Stimulated activated CD8-positive, alpha-beta memory T cell treated with anti-CD3 and anti-CD28 coated beads, Interleukin-2, amount 100 ng/mL, for 48 hours (primary cell): ENCODE measurements at places on chromosomes 6 and 20.
A peak's percentile ranks its signal among the peaks of the same experiment; 100 is the strongest.

DNA sequence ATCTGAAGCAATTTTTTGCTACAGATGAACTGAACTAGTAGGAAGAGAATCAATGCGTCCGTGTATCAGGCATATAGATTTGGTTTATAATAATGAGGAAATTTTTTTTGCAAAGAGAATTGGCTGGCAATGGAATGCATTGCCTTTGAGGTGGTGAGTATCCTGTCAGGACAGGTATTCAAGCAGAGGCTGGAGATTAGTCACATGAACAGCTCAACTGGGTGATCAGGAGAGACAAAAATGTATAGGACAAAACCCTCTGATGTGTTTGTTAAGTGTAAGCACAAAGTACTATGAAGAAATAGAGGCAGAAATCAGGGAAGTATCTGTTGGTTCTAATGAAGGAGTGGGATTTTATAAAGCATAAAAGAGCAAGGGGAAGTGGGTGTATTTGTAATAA lies 80.5 kb downstream of the ISM1 start:
- no peak for DNase-seq

- no peak for DNase-seq
Measured at GRCh38 chr6:45718131-45718530, 297.5 kb downstream of the CLIC5 start.

DNA sequence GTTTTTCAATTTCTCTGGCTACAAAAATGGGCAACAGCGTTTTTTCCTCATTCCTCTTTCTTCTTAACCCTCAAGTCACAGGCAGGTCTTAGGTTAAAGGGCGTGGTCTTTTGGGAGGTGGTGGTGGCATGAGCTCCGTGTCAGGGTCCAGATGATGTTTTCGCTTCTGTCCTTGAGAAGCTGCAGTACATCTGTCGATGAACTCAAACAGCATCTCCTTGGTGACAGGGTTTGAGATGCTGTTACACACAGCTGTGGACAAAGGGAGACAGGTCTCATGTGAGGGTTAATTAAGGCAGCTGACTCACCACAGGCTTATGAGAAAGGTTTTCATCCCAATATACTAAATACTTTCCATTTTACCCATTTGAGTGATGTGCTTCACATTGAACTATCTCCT lies 350.8 kb downstream of the RNGTT start:
- DNase-seq: no peak

DNA sequence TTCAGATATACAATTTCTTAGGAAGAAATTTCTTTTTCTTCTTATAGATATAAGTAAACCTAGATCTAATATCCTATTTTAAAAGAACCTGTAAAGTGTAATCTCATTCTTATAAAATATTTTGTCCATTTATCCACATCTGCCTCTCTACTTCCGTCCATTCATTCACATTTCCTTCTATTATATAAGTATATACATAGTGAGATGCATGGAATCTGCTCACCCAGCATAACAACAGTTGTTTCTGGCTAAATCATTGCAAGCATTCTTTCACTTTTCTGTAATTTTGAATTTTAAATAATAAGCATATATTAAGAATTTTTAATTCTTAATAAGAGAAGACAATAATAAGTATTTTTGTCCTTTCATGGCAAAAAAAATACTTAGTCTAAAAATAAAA lies 45.4 kb downstream of the CEP162 start:
- no peak for DNase-seq

DNA sequence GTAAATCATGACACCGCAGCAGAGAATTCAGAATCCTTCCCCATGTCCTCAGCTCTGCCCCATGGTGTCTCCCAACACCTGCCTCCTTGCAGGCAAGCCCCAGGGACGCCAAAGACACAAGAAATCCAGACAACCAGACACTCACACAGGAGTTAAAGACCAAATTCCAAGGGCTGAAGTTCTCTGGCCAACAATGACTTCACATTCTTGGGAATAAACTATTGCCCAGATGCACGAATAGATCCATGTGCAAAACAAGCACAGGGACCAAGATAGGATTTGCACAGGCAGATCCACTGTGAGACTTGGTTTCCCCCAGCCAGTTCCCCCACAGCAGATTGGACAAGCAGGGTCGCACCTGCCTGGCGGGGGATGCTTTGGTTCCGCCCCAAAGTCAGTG lies 246.7 kb downstream of the SOD2 start:
- no peak for DNase-seq

DNA sequence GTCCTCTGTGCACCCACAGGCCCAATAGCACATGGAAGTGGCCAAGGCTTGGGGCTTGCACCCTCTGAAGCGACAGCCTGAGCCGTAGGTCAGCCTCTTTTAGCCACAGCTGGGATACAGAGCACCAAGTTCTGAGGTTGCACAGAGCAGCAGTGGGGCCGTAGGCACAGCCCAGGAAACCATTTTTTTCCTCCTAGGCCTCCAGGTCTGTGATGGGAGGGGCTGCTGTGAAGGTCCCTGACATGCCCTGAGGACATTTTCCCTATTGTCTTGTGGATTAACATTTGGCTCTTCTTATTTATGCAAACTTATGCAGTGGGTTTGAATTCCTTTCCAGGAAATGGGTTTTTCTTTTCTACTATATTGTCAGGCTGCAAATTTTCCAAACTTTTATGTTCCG lies 878.7 kb upstream of the MAN1A1 start:
- no peak for DNase-seq

- peak; percentile 5 for DNase-seq
Measured at GRCh38 chr6:114747995-114748625, 405.3 kb upstream of the HS3ST5 start.
